ENCODE measurements at places on chromosomes 11 and 22.

DNA sequence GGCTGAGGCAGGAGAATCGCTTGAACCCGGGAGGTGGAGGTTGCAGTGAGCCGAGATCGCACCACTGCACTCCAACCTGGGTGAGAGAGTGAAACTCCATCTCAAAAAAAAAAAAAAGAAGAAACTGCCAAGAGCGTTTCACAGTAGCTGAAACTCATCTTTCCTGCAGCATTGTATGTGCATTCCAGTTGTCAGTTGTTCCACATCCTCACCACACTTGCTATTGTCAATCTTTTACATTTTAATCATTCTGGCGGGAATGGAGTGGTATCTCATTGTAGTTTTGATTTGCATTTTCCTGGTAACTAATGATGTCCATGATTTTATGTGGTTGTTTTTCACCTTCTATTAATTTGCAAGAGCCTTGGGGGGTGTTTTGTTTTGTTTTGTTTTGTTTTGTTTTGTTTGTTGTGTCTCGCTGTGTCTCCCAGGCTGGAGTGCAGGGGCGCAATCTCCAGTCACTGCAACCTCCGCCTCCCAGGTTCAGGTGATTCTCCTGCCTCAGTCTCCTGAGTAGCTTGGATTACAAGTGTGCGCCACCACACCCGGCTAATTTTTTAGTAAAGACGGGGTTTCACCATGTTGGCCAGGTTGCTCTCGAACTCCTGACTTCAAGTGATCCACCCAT, 8.1 kb upstream of the GNB1L start:
- DNase-seq: no peak

GRCh38 chr11:123696183-123696582, 41.8 kb upstream of the SCN3B start:
- DNase-seq: no peak

- DNase-seq: no peak
Observed at GRCh38 chr11:126348806-126349582, 6.5 kb upstream of the ST3GAL4 start.

- peak; percentile 5 for DNase-seq
Observed at GRCh38 chr11:37811349-37811748, 1213.3 kb upstream of the RAG2 start.

GRCh38 chr22:39431821-39432251, 25.0 kb upstream of the MGAT3 start:
- no peak for DNase-seq

GRCh38 chr11:117686711-117687110, 110.3 kb downstream of the DSCAML1 start:
- no peak for DNase-seq

DNA sequence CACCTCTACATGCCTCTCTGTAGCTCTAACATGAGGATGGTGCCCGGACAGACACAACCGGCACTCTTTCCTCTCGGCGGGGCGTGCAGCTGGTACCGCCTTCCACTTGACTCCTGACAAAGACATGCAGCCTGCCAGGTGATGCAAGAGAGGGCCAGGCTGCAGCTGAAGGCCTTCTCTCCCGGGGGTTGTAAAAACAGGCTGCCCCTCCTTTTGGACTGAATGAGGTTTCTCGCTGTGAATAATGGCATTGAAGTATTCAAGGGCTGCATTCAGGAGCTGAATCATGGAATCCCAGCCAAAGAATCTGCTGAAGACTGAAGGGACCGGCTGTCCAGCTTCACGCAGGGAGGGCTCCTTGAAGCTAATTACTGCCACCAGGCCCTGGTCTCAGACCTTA, 110.9 kb downstream of the GALNT18 start:
- DNase-seq: peak; percentile 82

GRCh38 chr11:72191961-72192381, at the start of gene FOLR1:
Gene FOLR1, plus strand, starts transcription at chr11:72192140. Its CDS starts 34 bp downstream, at chr11:72192174.
- DNase-seq: no peak

DNA sequence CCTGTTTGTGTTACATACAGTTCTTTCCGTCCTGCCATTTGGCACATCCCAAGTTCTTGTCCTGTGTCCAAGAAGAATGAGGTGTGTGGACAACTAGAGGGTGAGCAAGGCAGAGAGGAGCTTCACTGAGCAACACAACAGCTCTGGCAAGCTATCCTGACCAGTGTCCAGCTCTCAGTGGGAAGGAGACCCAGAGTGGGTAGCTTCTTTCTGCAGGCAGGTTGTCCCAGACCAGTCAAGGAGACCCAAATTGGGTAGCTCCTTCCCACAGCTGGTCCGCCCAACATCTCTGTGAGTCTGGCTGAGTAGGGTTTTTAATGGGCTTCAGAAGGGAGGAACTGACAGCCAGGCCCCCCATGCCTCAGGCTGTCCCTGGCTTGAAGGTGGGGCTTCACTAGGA, 35.2 kb upstream of the EXPH5 start:
- DNase-seq: no peak

DNA sequence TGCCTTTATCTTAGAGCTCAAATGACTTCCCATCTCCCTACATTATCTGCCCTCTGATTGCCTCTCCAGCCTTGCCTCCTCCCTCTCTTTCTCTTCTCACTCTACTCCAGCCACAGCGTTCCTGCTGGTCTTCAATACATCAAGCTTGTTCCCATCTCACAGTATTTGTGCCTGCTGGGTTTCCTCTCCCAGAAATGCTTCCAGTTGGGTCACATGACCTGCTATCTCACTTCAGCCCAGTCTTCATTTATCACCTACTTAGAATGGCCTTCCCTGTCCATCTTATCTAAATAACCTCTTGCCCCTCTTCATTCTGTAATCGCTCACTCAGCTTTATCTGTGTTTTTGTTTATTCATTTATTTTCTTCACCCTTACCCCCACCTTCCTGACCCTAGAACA, 61.8 kb upstream of the FAR1 start:
- no peak for DNase-seq

DNA sequence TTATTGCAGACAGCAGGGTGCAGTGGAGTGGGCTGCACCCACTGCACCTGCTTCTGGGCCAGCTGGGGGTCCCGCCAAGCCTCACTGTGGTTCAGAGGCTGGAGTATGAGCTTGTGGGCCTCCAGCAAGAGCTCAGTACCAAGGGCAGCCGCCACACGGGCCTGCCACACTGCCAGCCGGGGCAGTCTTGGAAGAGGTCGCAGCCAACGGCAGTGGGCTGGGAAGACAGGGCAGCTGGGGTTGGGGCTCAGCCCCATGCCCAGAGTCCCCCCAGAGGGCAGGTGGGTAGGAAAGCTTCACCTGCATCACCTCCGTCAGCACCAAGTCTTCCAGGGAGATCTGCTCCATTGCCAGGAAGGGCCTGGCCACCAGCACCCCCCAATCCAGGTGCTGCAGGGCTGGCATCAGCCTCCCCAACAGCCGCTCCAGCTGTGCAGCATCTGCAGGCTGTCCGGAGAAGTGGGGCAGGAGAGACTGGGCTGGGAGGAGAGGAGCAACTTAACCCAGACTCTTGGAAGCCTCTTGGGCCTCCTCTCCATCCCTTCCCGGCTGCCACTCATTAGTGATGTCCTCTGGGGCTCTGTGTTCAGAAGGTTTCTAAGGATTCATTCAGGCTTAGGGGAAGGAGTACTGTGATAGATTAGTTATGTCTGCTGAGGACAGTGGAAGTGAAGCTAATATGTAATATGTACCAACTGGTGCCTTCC, 1.1 kb upstream of the GSTT4 start:
- DNase-seq: no peak

DNA sequence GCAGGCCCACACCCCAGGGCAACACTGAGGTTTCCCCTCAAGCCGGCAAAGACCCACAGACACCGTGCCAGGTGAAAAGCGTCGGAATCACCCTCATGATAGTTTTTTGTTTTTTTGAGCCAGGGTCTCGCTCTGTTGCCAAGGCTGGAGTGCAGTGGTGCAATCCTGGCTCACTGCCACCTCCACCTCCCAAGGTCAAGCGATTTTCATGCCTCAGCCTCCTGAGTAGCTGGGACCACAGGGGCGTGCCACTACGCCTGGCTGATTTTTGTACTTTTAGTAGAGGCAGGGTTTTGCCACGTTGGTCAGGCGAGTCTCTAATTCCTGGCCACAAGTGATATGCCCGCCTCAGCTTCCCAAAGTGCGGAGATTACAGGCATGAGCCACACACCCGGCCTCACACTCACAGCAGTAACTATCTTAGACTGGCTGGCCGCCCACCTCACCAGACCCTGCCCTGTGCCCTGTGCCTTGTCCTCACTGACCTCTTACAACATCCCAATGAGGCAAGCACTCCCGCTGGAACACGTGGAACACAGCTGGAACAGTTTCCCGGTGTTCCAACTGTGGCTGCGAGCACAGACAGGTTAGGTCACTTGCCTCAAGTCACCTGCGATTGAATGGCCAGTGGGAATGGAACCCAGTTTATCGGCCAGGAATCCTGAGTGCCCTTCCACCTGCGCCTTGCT, 21.1 kb downstream of the LRRC10B start:
- no peak for DNase-seq

DNA sequence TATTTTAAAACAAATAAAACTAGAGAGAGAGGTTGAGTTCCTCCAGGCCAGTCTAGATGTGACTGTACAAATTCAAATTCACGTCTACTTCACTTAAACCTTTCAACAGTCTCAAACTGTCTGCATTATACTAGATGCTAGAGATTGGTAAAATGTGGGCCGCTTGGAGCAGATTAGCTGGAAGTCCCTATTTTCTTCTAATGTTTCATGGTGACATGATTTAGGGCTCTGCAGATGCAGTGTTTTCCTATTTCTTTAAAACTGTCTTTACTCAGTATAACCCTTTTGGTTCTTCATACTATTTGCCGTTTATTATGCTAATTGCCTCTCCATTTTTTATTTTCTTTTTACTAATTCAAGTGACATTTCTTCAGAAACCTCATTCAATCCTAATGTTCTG, 20.4 kb downstream of the OR51E1 start:
- no peak for DNase-seq

DNA sequence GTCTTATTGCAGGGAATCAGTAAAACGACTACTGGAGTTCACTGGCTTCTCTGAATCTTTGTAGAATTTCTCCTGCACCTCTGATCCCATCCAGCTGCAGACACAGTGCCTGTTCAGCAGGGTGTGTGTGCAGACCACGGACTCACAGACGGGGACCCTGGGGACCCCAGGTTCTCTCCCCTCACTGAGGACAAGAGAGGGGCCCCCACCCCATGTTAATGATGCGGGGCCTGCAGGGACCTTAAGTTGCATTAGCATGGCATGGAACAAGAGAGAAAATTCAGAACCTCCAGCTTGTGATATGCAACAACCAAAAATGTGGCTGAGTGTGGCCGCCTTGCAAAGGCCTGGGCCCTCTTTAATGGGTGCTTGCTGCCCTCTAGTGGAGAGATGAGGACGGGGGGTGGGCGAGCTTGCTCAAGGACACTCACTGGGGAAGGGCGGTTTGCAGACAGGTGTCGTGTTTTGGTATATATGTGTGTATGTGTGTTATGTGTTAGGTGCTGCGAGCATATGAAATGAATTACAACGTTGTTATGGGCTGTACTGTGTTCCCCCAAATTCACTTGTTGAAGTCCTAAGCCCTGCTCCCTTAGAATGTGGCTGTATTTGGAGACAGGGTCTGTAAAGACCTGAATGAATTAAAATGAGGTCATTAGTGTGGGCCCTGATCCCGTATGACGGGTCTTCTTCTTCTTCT, 84.4 kb upstream of the SEPTIN5 start:
- peak; percentile 84 for DNase-seq

- DNase-seq: no peak
Observed at GRCh38 chr11:111367411-111368284, 11.4 kb downstream of the POU2AF1 start.

DNA sequence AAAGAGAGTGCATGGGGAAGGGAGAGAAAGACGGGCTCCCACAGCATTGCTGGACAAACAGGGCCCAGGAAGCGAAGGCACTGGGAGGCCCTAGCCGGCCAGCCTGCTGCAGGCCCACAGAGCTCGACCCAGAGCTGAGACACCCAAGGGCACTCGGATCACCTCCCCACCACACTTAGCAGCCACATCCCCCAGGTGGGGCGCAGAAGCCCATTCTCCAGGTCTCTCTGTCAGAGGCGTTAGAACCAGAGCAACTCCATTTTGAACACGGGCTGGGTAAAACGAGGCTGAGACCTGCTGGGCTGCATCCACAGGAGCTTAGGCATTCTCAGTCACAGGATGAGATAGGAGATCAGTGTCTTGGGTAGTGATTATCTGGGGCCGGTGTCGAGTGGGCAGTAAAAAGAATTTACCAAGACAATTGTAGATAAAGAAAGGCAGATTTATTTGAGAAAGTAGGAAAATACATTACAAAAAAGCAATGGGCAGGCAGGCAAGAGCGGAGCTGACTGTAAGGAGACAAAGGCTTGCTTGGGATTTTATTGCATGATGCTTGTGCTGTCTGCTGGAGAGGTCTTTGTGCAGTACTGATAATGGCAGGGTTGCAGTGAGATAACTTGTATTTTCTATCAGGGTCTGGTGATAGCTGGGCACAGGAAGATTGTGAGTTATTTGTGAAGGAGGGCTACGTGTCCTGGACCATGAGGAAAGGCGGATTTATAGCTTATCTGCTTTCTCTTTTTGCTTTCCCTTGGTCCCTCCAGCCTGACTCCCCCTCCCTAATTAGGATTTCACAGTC, 13.4 kb upstream of the CAPN5 start:
- no peak for DNase-seq

- no peak for DNase-seq
Observed at GRCh38 chr11:31813391-31814175, 2.5 kb upstream of the PAX6 start.

DNA sequence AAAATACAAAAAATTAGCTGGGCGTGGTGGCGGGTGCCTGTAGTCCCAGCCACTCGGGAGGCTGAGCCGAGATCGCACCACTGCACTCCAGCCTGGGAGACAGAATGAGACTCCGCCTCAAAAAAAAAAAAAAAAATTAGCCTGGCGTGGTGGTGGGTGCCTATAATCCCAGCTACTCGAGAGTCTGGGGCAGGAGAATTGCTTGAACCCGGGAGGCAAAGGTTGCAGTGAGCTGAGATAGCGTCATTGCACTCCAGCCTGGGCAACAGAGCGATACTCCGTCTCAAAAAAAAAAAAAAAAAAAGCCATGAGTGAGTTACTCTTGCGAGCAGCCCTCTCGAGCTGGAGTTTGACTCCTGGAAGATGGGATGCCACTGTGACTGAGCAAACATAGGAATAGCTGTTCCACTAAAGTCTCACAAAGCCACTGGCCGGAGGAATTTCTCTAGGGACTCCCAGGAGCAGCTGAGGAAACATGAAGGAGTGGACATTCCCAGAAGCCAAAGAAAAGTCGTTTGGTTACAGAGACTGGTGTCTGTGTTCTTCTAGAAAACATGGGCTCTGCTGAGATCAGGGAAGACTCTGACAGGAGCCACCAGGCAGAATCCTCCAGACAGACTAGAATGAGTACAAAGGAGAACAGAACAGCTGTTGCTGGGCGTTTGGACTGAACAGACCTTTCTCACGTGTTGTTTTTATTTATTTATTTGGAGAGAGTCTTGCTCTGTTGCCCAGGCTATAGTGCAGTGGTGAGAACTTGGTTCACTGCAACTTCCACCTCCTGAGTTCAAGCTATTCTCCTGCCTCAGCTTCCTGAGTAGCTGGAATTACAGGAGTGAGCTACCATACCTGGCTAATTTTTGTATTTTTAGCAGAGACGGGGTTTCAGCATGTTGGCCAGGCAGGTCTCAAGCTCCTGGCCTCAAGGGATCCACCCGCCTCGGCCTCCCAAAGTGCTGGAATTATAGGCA, 32.4 kb upstream of the MYH9 start:
- DNase-seq: no peak

GRCh38 chr11:107493117-107493516, 35.5 kb upstream of the CWF19L2 start:
- no peak for DNase-seq
